NCI-H187 (cell line): ENCODE measurements at places on chromosomes 4 and X.

DNA sequence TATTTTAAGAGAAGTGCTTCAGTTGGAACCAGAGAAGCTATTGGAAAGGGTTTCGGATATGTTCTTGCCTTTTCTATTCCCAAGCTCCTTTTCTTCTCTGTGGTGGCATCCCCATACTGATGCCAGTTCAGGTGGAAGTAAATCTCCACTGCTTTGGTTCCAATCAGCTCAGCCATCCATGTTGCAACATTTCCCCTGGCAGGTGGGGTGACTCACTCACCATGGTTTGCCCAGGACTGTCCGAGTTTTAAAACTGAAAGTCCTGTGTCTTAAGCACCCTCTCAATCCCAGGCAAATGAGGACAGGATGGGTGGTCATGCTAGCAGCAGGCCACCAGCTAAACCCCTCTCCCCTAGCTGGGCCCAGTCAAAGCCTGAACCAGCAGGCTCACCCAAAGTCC, 15.1 kb downstream of the RAI2 start:
- no peak for DNase-seq

DNA sequence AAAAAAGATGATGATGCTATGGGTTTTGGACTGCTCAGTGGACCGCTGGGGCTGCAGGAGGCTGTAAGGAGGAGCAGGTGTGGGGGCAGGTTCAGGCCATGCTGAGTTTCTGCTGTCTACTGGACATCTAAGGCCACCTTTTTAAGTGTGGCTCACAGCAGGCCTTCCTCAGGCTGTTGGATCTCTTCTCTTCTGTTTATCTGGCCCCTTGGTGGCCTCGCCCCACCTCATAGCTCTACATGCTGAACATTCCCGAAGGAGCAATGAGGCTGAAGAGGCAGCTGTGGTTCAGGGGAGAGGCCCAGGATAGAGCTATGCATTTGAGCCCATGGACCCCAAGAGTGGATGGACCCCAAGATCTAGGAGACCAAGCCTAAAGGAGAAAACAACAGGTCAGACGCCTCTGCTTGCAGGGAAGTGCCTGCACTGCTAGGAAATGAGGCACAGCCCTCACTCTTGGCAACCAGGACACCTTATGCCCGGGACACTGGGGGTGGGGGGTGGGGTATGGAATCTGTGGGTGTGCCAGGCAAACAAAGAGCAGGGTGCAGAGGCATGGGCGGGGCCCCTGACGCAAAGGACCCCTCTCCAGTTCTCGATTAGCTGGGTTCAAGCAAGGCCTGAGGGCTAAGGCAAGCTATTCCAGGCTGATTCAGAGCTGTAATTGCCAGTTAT, 168.9 kb downstream of the BCOR start:
- DNase-seq: no peak

- DNase-seq: no peak
These were observed 61.1 kb upstream of the MTM1 start for GRCh38 chrX:150507251-150507856.

DNA sequence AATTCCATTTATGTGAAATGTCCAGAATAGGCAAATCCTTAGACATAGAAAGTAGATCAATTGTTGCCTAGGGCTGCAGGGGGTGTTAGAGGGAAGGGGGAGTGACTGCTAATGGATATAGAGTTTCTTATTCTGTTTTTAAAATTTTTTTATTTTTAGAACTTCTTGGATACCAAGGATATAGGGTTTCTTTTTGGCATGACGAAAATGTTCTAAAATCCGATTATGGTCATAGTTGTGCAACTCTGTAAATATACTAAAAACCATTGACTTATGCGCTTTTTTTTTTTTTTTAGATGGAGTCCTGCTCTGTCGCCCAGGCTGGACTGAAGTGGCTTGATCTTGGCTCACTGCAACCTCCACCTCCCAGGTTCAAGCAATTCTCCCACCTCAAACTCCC, 125.2 kb upstream of the USP9X start:
- DNase-seq: no peak

DNA sequence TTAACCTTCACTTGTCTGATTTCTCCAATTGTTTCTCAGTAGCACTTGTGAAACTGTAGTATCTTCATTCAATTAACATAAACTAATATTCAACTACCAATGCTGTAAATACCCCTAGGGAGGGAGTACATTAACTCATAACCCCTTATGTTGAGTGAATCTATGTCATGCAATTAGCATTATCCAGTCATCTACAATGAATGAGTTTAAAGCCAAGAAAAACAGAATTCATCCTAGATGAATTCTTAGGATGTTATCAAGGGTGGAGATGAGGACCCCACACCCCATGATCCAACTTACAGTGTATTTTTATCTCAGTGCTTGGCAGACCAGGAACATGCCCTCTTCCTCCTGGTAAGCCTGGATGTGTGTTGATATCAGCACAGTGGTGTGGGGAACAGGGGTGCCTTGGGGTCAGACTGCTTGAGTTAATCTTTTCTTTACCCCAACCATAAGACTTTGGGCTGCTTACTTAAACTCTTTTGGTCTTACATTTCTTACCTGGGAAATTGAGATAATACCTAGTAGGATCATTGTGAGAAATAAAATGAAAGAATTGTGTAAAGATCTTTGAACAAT, 62.1 kb upstream of the SCOC start:
- DNase-seq: no peak

GRCh38 chr4:93157986-93158385, 670.6 kb upstream of the ATOH1 start:
- no peak for DNase-seq

GRCh38 chrX:155514225-155514624, 55.8 kb upstream of the F8A3 start:
- no peak for DNase-seq
